ENCODE measurements at places on chromosomes 13 and 19.

GRCh38 chr13:24664726-24665409 is 15.3 kb upstream of the ATP12A start:
- no peak for DNase-seq

- DNase-seq, result no peak
Measured at GRCh38 chr13:30301827-30302226, 5.5 kb downstream of the KATNAL1 start.

GRCh38 chr13:98775844-98776598 is 23.5 kb upstream of the SLC15A1 start:
- DNase-seq, result no peak

GRCh38 chr13:44278166-44278565 is 95.5 kb upstream of the SERP2 start:
- DNase-seq, result no peak

GRCh38 chr13:43786766-43787517 is at the start of gene ENOX1:
TSS of gene ENOX1 (minus strand) at chr13:43786972.
- DNase-seq, result peak; percentile 84

- DNase-seq, result peak; percentile 5
Measured at GRCh38 chr13:72255908-72256307, 388.9 kb upstream of the DACH1 start.

- DNase-seq, result peak; percentile 73
Measured at GRCh38 chr19:44050740-44051649, 841 bp upstream of the ZNF223 start.

GRCh38 chr13:66128201-66128600 is 1101.9 kb downstream of the PCDH9 start:
- no peak for DNase-seq

- DNase-seq, result no peak
Measured at GRCh38 chr13:77861741-77862140, 56.9 kb downstream of the EDNRB start.

DNA sequence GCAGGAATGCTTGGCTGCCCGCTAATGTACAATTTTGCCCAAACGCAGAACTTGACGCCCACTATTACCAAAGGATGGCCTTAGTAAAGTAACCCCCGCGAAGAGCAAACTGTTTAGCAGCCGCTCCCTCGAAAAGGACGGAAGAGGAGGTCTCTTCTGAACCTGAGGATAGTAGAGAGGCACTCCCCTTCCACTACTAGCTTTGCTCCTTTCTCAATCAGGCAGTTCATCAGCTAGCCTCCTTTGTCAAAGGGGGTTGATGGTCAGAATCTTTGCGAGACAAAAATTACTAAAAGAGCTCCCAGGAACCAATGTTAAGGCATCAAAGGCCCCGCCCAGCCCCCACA is 534 bp downstream of the CAB39L start:
- no peak for DNase-seq

GRCh38 chr13:30882026-30882850 is 23.8 kb upstream of the MEDAG start:
- no peak for DNase-seq

GRCh38 chr19:3821156-3821555 is 35.0 kb upstream of the MATK start:
- DNase-seq, result peak; percentile 41

GRCh38 chr19:1402411-1403070 is 1.2 kb upstream of the GAMT start:
- no peak for DNase-seq

DNA sequence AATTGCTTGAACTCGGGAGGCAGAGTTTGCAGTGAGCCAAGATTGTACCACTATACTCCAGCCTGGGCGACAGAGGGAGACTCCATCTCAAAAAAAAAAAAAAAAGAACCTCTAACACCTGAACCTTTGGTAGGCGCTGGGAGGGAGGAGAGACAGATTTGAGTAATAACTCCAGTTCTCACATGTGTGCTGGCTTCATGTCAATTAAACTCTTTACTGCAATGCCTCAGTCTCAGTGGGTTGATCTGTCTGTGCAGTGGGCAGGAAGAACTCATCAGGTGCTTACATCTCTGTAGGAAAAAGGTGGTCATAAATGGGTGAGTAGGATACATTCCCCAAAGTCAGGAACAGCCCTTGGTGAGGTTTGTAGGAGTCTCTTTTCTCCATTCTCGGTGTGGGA is 85.1 kb upstream of the ABCC4 start:
- no peak for DNase-seq

- no peak for DNase-seq
Measured at GRCh38 chr19:21256722-21257121, 72.5 kb downstream of the ZNF708 start.

DNA sequence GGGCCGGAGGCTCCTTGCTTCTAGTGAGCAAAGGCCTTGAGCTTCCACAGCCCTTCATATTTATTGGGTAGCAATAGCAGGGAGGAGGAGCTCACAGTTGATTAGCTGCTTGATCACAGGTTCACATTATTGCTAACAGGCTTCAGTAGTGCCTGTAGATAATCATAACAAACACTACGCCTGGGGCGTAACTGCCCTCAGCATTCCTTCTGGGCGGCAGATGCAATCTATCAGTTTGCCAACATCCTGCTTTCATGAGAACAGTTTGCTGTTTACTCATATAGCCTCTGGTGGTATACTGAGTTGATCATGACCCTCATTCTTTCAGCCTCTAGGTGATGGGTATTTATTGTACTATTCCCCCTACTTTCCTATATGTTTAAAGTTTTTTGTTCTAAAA is 149.4 kb downstream of the B3GLCT start:
- DNase-seq, result no peak

DNA sequence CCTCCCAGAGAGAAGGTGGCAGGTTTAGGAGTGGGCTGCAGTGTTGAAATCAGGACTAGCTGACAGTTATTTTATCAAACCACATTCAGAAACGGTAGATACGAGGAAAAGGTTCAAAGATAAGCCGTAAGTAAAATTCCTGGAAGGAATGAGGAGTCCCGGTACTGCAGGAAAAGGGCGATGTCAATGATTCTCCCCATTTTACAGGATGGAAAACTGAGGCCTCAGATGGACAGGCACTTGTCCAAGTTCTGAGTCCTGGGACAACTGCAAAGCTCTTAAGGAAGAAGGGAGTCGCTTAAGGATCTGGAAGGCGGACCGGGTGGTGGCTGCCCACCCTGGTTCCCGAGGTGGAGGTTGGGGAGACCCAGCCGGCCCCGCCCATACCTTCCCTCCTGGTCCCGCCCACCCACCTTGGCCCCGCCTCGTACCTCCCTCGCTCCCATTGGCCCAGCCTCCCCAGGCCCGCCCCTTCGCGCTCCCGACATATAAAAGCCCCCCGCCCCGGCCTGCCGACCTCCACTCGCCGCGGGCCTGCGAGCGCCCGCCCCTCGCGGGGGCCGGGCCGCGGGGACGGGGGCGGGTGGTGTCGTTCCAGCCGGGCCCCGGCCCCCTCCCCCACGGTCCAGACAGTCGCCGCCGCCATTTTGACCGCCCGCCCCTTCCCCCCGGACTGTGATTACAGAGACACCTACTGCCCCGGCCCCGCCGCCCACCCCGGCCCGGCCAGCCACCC is 603 bp downstream of the RFX1 start:
- peak; percentile 69 for DNase-seq

GRCh38 chr13:58804832-58805231 is 1173.3 kb downstream of the PCDH17 start:
- no peak for DNase-seq

DNA sequence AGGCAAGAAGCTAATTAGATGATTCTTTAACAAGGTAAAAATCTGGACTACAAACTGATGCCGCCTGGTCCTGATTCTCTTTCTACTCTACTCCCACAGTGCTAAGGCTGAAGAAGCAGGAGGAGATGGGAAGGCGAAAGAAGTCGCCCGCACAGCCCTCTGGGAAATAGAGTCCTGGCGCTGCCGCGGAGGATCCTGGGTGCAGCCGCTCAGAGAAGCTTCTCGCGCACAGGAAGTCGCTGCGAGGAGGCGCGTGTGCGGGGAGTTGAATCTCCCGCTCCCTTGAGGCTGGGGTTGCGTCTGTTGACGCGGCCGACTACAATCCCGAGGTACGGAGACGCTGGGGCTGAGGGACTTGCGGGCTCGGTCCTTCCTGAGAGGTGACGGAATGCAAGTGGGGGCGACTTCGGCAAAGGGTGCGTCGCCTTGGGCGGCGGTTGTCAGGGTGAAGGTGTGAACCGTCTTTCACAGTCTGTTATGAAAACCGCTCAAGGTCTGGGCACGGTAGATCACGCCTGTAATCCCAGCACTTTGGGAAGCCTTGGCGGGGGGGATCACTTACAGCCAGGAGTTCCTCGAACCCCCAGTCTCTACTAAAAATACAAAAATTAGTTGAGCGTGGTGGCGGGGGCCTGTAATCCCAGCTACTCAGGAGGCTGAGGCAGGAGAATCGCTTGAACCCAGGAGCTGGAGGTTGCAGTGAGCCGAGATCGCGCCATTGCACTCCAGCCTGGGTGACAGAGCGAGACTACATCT is at the start of gene ZNF473:
TSS of gene ZNF473 (plus strand) at position 212 of the 756 bp plus-strand sequence. CDS start 5,078 bp downstream, outside the sequence.
- peak; percentile 99 for DNase-seq

- DNase-seq, result no peak
Measured at GRCh38 chr19:1680976-1681375, 28.6 kb upstream of the TCF3 start.

GRCh38 chr19:2167896-2168618 is 4.3 kb downstream of the DOT1L start:
- no peak for DNase-seq

GRCh38 chr19:4229179-4229931 is at the start of gene EBI3:
TSS of gene EBI3 (plus strand) at chr19:4229523. CDS start at chr19:4229551, 28 bp downstream.
- no peak for DNase-seq

DNA sequence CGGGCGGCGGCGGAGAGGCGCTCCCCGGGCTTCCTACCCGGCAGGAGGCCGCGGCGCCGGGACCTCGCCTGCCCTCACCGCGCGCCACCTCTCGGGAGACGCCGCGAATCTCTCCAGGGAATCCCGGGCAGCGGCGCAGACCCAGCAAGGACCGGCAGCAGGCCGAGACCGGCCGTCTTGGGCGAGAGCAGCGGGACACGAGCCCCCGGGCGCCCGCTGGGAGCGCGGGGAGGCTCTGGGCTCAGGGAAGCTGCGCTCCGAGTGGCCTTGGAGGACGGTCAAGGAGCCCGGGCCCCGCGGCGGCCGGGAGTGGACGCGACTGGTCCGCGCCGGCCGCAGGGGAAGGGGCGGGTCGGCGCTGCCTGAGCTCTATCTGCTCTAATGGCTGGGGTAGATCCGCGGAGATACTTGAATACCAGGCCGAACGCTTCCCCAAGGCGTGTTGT is 14.7 kb downstream of the CDX2 start:
- DNase-seq, result peak; percentile 61

DNA sequence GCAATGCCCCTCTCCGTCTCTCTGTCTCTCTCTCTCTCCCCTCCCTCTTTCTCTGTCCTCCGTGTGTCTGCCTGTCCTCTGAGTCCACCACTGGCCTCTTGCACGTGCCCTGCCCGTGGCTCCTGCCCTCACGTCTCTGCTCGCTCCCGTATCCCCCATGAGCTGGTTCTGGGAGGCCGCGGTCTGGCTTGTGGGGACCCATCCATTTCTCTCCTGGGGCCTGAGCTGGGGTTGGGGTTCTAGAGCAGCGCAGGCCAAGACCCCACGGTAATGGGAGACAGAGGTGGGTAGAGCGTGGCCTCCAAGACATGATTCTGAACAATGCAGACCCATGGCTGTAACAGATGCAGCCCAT is 19.0 kb downstream of the C2CD4C start:
- DNase-seq, result no peak

DNA sequence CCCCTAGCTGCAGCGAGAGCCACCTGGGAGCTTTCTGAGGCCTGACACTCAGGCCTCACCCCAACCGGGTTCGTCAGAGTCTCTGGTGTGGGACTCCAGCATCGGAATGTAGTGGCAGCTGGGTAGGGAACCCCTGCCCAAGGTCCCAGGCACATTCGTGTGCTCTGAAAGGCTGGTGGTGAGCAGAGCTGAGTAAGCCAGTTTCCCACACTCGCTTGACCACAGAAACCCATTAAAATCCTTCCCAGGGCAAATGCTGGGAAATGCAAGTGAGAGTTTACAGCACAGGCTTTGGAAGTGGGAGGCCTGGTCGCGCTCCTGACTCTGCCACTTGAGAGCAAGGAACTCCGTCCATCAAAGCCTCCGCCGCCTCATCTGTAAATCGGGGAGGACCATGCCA is 4.2 kb downstream of the TRAPPC6A start:
- DNase-seq, result no peak

DNA sequence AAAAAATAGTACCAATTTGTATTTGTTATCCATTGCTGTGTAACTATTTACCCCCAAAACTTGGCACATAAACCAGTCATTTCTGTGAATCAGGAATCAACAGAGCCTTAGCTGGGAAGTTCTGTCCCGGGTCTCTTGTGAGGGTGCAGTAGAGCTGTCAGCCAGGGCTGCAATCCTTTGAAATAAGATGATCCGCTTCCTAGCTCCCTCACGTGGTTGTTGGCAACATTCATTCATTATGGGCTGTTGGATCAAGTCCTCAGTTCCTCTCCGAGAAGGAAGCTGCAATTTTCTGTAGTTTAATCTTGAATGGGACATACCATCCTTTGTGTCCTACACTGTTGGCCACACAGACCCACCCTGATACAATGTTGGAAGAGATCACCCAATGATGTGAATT is 277.2 kb downstream of the SUCLA2 start:
- DNase-seq, result no peak

All from NCI-H1930 (cell line).